Stimulated activated CD4-positive, alpha-beta T cell treated with anti-CD3 and anti-CD28 coated beads, Interleukin-4, amount 100 ng/mL, for 24 hours (primary cell): ENCODE measurements at places on chromosomes 2 and 18.

DNA sequence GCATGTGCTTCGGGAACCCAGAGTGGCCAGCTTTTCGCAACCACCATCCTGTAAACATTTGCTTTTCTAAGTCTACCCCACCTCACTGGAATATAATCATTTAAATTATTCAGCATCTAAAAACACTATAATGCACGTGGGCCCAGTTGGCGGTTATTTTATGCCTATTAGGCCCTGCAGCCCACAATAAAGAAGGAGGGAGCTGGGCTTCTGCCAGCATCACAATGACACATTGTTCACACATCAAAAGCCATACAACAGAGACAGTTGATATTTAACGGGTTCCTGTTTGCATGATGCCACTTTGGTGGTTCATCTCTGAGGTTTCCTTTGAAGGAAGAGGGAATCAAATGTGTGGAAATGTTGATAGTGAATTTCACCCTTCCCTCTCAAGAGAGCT is 916.0 kb upstream of the CELF4 start:
- DNase-seq = no peak

DNA sequence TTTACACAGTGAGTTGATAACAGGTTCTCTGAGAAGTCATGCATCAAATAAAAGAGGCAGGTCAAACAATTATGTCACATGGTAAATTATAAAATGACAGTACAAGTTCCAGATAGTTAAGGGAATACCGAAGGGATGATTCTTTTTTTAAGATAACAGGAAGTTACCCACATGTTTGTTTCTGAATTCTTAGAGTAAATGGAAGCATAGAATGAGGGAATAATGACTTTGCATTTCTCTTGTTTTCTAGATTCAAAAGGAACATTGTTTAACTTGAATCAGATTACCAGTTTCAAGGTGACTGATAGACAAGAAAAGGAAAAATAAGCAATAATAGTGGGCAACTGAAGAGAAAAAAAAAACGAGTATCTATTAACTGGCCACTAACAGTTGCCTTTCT is 124.5 kb downstream of the MIB1 start:
- no peak for DNase-seq

- no peak for DNase-seq
Measured at GRCh38 chr2:109415581-109416013, 198.2 kb downstream of the SEPTIN10 start.

DNA sequence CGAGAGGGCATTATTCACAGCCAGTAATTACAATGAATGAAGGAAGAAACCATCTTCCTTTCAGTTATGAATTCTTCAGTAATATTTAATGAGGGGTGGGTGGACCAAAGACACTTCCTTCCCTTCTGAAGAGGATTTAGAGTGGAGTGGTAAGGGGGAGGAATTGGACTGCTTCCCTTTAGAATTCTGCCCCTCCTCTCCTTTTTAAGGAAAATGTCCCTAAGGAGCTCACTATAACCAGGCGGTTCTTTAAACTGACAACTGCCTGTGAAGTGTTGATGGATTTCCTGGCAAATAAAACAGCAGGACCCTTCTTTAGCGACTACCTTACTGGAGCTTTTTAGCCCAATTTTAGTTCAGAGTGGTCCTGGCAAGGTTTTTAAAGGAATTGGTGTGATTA is 86.4 kb downstream of the LIMS1 start:
- DNase-seq = no peak

DNA sequence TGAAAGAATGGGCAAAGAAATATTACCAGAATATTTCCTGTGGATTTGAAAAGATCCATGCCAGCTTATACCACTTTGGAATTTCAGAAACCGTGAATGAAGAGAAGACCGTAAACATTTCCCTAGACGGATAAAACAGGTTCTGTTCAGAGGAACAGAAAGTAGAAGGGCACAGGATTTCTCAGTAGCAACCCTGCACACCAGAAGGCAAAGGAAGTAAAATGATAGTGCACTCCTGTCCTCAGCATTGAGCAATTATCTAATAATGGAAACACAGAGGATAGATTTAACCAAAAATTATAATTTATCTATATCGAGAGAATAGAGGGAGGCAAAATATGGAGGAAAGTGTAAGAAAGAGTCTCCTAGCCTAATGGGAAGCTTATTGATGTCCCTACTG is 87.0 kb upstream of the ITGA6 start:
- DNase-seq = no peak

- peak; percentile 9 for DNase-seq
Measured at GRCh38 chr2:32358111-32358482, 1.3 kb downstream of the BIRC6 start.

- no peak for DNase-seq
Measured at GRCh38 chr2:233600386-233600785, 17.0 kb upstream of the UGT1A8 start.

- DNase-seq = no peak
Measured at GRCh38 chr2:73915437-73915993, 11.2 kb upstream of the DGUOK start.

GRCh38 chr2:126749537-126749936 is 93.6 kb downstream of the GYPC start:
- no peak for DNase-seq

DNA sequence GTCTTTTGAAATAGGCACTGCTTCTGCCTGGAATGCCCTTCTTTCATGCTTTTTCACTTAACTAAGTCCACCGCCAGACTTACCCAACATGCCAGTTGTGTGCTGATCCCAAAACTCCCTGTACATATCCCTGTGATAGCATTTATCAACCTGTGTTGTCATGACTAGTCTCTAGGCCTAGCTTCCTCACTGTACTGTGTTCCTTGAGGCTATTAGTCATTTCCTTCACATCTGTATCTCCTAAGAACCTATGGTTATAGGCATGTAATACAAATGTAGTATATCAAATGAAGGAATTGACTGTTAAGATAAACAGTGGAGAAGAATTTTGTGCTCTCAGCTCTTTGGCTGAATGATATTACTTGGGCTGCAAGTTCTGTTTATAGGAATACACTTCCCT is 184.3 kb downstream of the CYRIA start:
- DNase-seq = no peak

DNA sequence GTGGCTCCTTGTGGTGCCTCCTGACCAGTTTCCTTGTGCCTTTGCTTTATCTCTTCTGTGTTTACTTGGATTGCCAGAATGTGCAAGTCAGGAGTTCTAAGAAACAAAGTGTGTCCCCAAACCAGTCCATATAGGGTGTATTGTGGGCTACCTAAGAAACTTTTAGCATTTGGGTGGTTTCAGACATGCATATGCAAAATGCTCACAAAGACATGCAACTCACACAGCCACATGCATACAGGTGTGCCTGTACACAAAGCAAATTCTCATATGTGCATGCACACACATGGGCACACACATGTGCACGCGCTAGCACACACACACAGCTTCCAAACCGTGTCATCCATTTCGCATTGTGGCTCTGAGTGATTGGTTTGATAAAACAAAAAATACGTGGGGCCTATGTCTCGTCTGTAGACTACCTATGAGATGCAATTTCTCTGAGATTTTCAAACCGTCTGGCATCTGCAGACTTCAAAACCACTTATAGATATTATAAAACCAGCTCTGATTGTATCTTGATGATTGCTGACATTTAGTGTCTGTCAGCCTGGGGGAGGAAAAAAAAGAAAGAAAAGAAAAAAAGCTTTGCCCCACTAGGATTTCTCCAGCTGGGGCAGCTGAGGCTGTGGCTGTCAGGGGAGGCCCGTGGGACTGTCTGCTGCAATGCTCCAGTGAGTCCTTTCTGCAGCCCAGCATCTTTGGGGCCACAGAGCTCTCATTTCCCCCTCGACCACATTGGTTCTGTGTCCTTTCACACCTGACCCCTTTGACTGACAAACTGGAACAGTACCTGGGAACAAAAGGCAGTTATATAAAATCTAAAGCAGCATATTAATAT is 556.1 kb downstream of the CMPK2 start:
- DNase-seq = no peak

- DNase-seq = no peak
Measured at GRCh38 chr2:9398881-9399780, 24.2 kb downstream of the ITGB1BP1 start.

- DNase-seq = no peak
Measured at GRCh38 chr2:101026923-101027469, 24.9 kb downstream of the RPL31 start.

DNA sequence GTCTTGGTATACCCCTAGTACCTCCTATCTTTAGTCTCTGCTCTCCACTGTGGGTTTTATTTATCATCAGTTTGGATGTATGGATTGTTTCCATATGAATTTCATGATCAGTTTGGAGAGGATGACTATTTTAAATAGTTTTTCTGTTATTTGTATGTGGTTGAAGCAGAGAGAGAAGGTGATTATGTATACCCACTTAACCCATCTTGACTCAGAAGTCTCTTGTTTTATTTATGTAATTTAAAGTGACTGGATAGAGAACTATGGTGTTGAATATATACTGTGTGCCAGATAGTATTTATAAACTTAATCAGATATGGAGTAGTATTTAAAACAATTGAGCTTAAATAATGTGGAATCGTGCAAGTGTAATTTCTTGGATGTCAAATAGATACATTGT is 39.9 kb downstream of the SMAD4 start:
- DNase-seq = no peak

GRCh38 chr2:191066919-191067233 is 52.9 kb upstream of the STAT1 start:
- no peak for DNase-seq

GRCh38 chr2:111923276-111923804 is 24.9 kb downstream of the MERTK start:
- DNase-seq = no peak

GRCh38 chr2:240689975-240690374 is 1.7 kb upstream of the AQP12A start:
- no peak for DNase-seq

DNA sequence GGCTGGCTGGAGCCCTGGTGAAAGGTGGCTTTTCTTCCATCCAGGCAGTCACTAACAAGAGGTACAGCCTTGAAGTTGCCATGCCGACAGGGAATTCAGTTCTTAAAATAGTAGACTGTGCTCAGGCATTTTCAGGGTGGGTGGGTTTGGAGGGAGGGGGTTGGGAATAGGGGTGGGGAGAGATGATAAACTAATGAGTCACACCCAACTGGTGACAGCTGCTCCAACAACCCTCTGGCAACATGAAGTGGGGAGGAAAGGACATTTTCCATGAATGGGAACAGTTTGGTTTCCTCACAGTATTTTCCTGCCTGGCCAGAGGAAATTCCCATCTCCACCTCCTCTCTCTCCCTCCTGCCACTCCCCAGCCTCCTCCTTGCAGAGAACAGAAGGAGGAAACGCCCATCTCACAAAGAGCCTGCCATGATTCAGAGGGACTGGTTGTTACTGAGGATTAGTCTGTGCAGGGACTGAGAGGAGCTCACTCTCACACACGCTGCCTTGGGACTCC is 113.0 kb upstream of the SLC1A4 start:
- DNase-seq = no peak

- no peak for DNase-seq
Measured at GRCh38 chr2:28394331-28394877, 1.7 kb downstream of the FOSL2 start.

GRCh38 chr2:206968134-206969086 is 29.1 kb downstream of the CPO start:
- DNase-seq = no peak

DNA sequence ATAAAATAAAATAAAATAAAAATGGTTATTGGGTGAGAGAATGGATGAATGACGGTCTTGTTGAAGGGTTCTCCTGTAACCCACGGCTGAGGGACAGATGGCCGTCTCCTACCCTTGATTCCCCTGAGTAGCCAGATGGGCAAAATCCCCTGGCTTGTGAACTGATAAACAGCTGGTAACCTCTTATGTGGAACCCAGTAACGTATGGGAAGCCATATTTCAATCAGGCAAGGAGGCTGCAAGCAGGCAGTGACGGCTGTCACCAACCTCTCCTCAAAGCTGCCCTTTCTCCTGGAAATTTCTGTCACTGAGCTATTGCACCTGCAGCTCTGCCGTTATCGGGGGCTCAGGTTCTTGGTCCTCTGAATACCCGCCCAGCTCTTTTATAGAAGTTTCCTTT is 165.3 kb upstream of the SMAD2 start:
- no peak for DNase-seq

- no peak for DNase-seq
Measured at GRCh38 chr2:104416339-104417000, 437.4 kb upstream of the POU3F3 start.

DNA sequence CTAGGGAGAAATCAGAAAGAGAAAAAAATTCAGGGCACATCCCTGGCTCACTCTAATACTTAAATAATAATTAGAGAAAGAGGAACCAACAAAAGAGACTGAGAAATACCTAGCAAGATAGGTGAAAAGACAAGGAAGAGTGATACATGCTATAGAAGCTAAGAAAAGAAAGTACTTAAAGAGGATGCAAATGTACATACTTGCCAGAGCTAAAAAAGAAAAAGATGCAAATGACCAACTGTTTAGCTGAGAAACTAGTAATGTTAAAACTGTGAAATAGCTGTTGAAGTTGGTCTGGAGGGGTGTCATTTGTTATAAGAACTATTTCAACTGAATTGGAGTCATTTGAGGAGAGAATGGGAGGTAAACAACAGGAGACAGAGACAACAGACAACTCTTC is 412.2 kb downstream of the SPAG16 start:
- DNase-seq = no peak

DNA sequence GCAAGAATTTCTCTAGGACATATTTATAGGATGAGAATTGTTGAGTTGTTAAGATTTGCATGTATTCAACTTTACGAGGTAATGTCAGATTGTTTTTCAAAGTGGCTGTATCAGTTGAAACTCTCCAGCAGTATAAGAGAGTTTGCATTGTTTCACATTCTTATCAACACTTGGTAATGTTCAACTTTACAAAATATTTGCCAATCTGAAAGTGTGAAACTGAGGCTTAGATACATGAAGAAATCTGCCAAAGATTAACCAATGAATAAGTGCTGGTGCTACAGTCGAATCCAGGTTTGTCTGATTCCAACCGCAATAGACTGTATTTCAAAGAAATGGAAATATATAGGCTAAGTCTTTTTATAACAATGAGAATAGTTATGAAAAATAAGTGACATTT is 117.0 kb downstream of the EHBP1 start:
- no peak for DNase-seq

- no peak for DNase-seq
Measured at GRCh38 chr2:120778244-120778643, 42.6 kb downstream of the GLI2 start.

GRCh38 chr2:74575320-74575719 is 20.8 kb downstream of the DOK1 start:
- no peak for DNase-seq

- DNase-seq = no peak
Measured at GRCh38 chr2:230890646-230891045, 25.9 kb downstream of the ITM2C start.

DNA sequence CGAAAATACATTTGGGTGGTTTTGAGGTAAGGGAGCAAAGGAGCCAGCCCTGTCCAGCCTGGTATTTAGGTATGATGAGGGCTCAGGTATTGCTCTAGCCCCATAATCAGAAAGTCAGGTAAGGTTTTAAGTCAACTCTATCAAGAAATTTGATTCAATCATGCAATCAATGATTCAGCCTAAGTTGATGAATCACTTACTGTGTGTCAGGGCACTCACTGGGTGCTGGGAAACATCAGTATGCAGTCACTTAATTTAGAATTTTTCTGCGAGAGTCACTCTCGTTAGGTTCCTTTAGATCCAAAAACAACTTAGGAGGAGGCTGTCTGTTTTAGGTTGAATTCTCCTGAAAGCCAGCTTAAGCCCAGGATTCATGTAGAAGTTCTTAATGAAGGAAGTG is 17.7 kb upstream of the SERPINB2 start:
- DNase-seq = no peak

GRCh38 chr2:207616185-207616584 is 9.0 kb downstream of the METTL21A start:
- DNase-seq = no peak

GRCh38 chr2:235703711-235704295 is 210.0 kb downstream of the AGAP1 start:
- DNase-seq = no peak

- DNase-seq = no peak
Measured at GRCh38 chr2:91839904-91840868, 3031.0 kb upstream of the TEKT4 start.
